ENCODE measurements at places on chromosomes 3 and 15.
A peak's percentile ranks its signal among the peaks of the same experiment; 100 is the strongest.

GRCh38 chr15:53033709-53034108, 243.6 kb upstream of the ONECUT1 start:
- DNase-seq = no peak

DNA sequence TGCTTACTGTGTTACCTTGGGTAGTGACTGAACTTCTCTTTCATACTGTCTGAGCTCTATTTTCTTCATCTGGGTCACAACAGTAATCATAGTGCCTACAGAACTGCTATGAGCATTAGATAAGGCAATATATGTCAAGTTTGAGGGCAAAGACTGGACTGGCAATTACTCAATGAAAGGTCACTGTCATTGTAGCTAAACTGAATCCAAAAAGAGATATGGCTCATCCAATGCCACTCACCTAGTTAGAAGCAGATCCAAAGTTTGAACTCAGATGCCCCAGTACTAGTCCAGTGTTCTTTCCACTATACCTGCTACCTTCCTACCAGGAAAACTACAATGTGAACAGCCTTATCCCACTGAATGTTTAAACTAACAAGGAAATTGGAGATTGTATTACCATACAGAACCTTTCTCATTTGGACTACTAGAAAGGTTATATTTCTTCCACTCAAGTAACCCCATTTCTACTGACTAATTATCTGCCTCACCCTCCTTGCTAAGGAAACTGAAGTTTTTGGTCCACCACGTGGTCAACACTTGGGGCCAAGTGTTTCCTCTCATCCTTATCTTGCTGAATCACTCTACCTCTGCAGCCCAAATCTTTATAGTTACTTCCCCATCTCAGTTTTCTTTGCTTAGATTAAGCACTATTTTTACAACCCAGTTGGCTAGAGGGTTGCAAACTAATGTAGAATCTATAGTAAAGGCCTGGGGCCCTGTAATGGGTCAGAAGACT, 202.3 kb upstream of the LPP start:
- DNase-seq = no peak

GRCh38 chr15:39310633-39311032, 270.2 kb upstream of the THBS1 start:
- DNase-seq = no peak

DNA sequence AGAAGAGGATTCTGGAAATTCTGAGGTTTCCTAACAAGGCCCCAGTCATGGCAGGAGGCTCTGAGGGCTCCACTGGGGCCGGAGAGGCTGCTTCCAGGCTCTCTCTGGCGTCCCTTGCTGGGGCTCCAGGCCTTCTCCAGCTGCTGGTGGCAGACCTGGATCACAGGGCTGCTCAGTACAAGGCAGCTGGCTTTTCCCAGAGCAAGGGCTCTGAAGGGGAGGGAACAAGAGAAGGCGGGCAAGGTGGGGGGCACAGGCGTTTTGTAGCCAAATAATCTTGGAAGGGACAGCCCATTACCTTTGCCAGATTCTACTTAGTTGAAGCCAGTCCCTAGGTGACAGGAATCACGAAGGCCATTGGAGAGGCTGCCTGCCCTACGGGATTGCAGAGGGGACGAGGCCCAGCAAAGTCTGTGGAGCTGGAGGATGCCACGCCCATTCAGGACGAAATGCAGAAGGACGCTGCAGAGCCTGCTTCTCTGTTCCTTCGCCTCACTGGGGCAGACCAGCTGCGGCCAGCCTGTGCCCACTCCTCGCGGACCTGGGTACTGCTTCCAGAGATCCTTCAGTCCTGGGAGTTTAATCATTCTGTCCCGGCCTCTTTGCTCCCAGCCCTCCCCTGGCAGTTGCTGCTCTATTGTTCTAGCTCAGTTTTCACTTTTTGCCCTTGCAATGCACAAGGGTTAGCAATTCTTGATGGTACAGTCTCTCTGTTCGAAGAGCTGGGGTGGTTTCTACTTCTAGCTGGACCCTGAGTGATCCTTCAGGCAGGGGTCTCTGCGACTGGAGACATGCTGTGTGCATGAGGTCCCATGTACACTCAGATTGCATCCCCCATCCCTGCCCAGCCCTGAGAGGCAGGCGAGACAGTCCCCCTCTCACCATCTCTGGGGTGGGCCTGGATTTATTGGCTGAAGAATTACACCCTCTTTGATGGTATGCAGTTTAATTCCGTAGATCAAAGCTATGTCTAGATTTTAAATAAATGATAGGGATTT, 149.3 kb upstream of the MEF2A start:
- DNase-seq = no peak

DNA sequence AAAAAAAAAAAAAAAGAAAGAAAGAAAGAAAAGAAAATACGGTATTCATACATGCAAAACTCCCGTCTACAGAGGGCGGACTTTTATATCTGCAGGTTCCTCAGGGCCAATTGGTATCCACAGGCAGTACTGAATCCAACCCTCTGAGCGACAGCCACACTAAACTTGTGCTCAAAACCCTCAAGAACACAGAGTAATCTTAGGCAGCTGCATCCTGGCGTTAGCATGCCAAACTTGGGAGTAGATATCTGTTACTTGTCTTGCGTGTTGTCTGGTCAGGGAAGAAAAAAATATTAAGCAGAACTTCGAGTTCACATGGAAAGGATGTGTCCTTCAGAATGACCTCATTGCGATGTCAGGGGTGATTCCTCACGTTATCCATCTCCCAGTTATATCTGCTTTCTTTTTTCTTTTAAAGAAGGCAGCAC, 12.8 kb downstream of the SNAP23 start:
- no peak for DNase-seq

DNA sequence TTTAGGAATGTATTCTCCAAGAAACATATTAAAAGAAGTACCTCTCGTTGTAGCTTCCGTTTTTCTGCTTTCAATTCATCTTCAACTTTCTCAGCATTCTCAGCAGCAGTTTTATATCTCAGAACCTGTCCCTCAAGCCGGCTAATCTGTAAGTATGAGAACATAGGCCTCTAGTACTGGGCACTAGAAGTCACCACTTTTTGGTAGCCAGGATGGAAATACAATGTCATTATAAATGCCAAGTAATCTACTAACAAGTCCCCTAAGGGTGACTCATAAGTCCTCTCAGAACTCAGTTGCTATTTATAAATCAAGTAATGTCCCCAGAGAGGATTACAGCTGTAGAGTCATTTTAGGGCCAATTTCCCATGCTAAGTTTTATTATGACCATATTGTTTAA, 61.1 kb downstream of the MLH1 start:
- DNase-seq = no peak

DNA sequence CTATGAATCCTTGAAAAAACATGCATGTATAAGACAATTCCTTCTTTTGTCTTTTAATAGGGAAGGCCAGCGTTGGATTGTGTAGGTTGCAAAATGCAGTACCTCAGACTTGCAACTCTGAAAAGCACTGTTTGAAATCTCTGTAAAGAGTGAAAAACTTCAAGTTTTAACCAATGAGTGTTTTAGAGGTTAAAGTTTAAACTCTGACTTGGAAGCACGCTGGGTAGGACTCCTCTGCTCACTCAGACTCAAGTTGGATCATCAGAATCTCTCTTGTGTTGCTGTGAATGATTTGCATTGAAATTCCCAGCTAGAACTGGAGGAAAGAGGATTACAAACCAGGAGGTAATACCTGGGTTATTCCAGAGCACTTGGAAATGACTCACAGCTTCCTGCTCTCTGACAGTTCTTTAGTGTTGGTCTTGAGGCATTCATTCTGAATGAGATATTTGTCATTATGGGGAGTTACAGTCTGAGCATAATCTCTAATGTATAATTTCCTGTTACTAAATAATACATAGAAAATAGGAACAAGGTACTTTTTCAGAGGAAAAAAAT, 49.1 kb downstream of the PLS1 start:
- no peak for DNase-seq

- no peak for DNase-seq
Measured at GRCh38 chr3:165339753-165340152, 143.6 kb upstream of the SLITRK3 start.

GRCh38 chr15:37298271-37298670, 197.9 kb upstream of the MEIS2 start:
- DNase-seq = no peak

GRCh38 chr3:124504332-124505059, 225.8 kb upstream of the UMPS start:
- no peak for DNase-seq

DNA sequence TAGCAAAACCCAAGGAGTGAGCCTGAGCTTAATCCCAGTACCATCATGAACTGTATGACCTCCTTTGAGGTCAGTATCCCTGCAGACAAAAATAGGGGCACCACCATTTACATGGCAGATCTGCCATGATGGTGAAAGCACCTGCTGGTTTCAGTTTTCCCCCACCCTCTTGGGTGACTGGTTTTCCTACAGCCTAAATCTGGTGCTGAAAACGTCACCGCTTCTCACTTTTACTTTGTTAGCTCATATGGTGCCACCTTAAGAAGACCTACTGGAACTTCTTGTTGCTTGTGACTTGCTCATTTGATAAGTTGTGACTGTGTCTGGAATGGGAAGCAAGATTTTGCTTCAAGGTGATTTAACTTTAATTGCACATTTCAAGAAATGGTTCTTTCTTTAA, 5.1 kb downstream of the PPP1R2 start:
- DNase-seq = peak; percentile 43

DNA sequence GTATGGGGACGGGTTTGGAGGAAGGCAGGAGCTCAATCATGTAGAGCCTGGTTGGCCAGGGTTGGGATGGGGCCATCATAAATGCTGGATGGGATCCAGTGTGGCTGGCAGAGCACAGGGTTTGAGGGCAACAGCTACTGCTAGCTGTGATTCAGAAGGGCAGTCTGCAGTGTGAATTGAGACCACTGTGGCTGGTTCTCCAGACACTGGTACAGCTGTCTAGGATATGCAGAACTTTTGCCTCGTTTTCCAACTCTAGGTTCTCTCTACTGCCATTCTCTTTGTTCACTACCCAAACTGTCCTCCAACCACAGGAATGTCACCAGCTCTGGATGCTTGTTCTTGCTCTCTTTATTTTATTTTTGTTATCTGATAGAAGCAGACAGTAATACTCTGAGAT, 543.6 kb downstream of the AGBL1 start:
- no peak for DNase-seq

GRCh38 chr3:129021140-129021551, 20.0 kb downstream of the EFCC1 start:
- DNase-seq = no peak

- no peak for DNase-seq
Measured at GRCh38 chr3:18481946-18482548, 56.9 kb upstream of the SATB1 start.

GRCh38 chr3:58346368-58346767, 13.7 kb downstream of the PXK start:
- DNase-seq = no peak

- no peak for DNase-seq
Measured at GRCh38 chr3:136135039-136135802, 60.9 kb downstream of the MSL2 start.

DNA sequence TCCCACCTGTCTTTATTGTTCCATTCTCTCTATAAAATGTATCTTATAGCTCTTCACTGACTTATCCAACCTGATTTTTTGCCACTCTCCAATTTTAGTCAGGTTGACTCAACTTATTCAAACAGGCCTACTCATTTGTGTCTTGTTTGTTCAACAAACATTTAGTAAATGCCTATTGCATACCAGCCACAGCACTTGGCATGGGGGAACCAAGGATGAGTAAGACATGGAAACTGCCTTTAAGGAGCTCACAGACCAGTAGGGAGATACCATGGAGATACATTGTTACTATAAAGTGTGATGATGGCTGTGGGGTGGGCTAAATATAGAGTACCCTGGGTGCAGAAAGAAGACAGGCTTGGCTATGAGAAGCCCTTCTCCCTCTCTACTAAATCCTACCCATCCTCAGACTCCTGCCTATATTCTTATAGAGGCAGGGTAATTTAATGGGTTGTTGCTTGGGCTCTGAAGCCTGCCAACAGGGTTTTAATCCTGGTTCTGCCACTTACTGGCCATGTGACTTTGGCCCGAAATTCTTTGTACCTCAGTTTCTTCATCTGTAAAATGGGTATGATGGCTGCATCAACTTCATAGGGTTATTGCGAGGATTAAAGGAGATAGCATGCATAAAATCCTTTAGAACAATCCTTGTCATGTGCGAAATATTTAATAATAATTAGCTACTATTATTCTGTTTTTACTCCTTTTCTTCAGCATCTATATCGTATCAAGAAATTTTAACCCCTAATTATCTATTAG, 348.5 kb upstream of the UMPS start:
- no peak for DNase-seq

- no peak for DNase-seq
Measured at GRCh38 chr3:178705925-178706324, 169.7 kb downstream of the KCNMB2 start.

- DNase-seq = no peak
Measured at GRCh38 chr15:74709011-74709410, 13.2 kb upstream of the EDC3 start.

DNA sequence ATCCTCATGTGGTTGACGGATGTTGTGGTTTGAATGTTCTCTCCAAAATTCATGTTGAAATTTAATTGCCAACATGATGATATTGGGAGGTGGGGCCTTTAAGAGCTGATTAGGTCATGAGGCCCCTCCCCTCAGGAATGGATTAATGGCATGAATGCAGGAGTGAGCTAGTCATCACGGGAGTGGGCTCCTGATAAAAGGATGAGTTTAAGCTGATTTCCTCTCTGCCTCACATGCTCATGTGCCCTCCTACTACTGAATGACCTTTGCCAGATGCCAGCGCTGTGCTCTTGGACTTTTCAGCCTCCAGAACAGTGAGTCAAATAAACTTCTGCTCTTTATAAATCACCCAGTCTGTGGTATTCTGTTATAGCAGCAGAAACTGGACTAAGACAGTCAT, 111.2 kb downstream of the MYO5A start:
- DNase-seq = no peak

DNA sequence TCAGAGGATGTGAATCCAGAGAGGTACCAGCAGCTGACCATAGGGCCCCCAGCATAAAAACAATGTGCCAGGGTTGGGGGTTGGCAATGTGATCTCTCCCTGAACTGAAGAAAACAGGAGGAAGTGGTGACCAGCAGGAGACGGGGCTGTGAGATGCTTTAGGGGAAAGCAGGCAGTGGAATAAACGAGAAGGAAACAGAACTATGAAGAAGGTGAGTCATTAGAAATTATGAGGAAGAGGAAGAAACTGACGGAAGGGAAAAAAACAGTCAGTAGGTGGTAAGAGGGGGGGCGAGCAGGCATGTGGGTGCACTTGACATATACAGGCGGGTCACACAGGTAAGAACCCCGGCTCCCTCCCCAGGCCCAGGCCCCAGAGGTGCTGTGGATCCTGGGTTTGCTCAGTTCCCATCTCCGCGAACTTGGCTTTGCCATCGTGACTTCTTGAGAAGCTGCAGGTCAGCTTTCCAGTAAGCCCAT, 42.2 kb upstream of the B3GNT5 start:
- no peak for DNase-seq

DNA sequence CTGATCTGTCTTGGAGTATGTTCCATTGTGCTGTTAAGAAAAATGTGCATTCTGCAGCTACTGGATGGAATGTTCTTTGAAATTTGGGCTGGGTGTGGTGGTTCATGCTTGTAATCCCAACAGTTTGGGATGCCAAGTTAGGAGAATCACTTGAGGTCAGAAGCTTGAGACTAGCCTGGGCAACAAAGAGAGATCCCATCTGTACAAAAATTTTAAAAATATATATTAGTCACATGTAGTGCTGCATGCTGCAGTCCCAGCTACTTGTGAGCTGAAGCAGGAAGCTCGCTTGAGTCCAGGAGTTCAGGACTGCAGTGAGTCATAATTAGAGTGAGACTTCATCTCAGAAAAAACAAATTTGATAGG, 62.8 kb upstream of the PLSCR4 start:
- no peak for DNase-seq

GRCh38 chr15:47293466-47294162, 423.7 kb upstream of the SEMA6D start:
- no peak for DNase-seq

- DNase-seq = no peak
Measured at GRCh38 chr3:56799251-56799882, 2.4 kb downstream of the ARHGEF3 start.
